Cardiac muscle cell (in vitro differentiated cells and primary cell): ENCODE measurements at places on chromosomes 3 and 15. TPM values are rescaled to one million over a fixed set of nuclear protein-coding genes. Genes with fewer than 3 reads are reported as not detected.

GRCh38 chr15:31263751-31264558, 62.7 kb upstream of the KLF13 start:
- DNase-seq: no peak
- H3K36me3 ChIP-seq: no peaks in the 10 kb centered on the region
- peaks cover 22% of the 10 kb centered on the region for H3K4me1 ChIP-seq
- no peaks in the 10 kb centered on the region for H3K27me3 ChIP-seq
- no peak overlapping the region for H3K4me3 ChIP-seq
- no peak overlapping the region for H3K27ac ChIP-seq

Gene SAMMSON
- total RNA-seq: 0.06 TPM in 1 of 2 replicates, not detected in the other

GRCh38 chr3:120907659-120908029, 361 bp upstream of the STXBP5L start:
- no peak for DNase-seq
- peak overlapping the region; percentile 10 for H3K4me3 ChIP-seq
- no peak overlapping the region for H3K27ac ChIP-seq
- peaks cover 15% of the 10 kb centered on the region for H3K27me3 ChIP-seq
- peaks cover 3% of the 10 kb centered on the region for H3K4me1 ChIP-seq

Gene VWA5B2
- 0.11 TPM in 1 of 2 replicates, not detected in the other for total RNA-seq

Gene ILDR1
- total RNA-seq: 0.30 TPM in 1 of 2 replicates, not detected in the other

GRCh38 chr3:139216958-139217357, 126.9 kb upstream of the MRPS22 start:
- no peak for DNase-seq
- no peak overlapping the region for H3K27ac ChIP-seq
- no peak overlapping the region for H3K4me3 ChIP-seq

- no peak overlapping the region for H3K4me3 ChIP-seq
- no peaks in the 10 kb centered on the region for H3K27me3 ChIP-seq
- no peak overlapping the region for H3K27ac ChIP-seq
- H3K36me3 ChIP-seq: no peaks in the 10 kb centered on the region
Observed at GRCh38 chr3:43394041-43394554, 107.8 kb downstream of the SNRK start.

Gene RTP3
- total RNA-seq: not detected in 2 replicates

DNA sequence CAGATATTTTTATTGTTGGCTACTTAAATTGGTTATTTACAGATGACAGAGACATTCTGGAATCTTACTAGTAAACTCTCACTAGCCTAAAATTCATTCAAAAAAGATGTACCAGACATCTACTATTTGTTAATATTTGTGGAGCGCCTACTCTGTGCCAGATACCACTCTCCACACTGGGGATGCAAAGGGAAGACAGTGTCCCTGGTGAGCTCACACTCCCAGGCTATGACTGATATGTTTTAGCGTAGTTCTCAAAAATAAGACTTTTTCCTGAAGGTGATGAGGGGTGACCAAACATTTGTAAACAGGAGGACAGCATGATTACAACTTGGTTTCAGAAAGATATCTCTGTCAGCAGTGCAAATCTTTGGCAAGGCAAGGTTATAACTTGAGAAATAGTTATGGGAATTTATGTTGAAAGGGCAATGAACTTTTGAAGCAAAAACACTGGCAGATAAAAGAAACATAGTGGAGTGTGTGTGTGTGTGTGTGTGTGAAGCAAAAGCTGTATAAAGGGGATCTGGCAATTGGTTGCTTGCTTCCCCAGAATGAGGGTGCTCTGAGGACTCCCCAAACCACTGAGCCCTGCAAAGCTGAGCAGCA, 51.2 kb downstream of the HACD2 start:
- no peak overlapping the region for H3K27ac ChIP-seq
- no peaks in the 10 kb centered on the region for H3K36me3 ChIP-seq
- H3K27me3 ChIP-seq: no peaks in the 10 kb centered on the region
- H3K4me3 ChIP-seq: no peak overlapping the region

- no peak for DNase-seq
- no peak overlapping the region for H3K4me3 ChIP-seq
- no peaks in the 10 kb centered on the region for H3K36me3 ChIP-seq
- H3K27me3 ChIP-seq: no peaks in the 10 kb centered on the region
- peaks cover 17% of the 10 kb centered on the region for H3K4me1 ChIP-seq
Observed at GRCh38 chr3:195084746-195085145, 186.2 kb downstream of the XXYLT1 start.

DNA sequence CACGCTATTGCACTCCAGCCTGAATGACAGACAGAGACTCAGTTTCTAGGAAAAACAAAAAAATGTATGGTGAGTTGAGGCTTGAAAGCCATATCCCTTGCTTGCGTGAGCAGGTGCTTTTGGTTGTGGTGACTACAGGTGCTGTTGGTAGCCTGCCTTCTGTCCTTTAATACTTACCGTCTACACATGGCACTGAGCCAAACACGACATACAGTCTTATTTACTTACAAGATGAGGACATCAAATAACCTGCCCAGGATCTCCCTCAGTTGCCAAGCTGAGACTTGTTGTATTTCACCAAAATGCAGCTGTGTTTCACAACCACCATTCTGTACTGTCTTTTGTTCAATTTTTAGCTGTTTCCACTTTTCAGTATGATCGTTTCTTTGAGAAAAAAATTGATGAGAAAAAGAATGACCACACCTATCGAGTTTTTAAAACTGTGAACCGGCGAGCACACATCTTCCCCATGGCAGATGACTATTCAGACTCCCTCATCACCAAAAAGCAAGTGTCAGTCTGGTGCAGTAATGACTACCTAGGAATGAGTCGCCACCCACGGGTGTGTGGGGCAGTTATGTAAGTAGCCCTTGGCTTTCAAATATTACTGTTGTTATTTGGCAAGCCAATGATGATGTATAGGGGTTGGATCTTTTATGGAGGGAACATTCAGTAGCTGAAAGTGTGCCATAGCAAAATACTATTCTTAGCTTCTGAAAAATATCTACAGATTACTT, 6.5 kb downstream of the ALAS1 start:
- no peak for DNase-seq
- no peak overlapping the region for H3K27ac ChIP-seq
- H3K4me1 ChIP-seq: no peaks in the 10 kb centered on the region
- H3K4me3 ChIP-seq: no peak overlapping the region
- no peaks in the 10 kb centered on the region for H3K27me3 ChIP-seq

DNA sequence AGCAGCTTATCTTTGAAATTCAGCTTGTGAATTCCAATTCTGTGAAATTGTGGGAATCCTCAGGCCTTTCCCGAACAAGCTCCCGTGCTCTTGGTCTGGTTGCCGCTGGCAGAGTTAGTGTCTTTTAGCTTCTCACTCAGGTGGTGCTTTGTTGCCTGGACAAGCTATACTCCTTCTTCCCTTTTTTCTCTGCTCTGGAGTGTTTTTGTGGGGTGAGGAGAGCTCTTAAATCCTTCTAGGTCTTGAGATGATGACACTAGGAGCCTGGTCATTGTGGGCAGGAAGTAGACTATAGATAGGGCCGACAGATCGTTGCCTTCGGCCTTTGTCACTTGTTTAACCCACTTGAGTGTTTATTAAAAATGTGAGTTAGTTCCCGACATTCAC, 93.8 kb downstream of the SLCO3A1 start:
- H3K4me1 ChIP-seq: peaks cover 48% of the 10 kb centered on the region
- no peaks in the 10 kb centered on the region for H3K36me3 ChIP-seq
- H3K27me3 ChIP-seq: no peaks in the 10 kb centered on the region
- no peak for DNase-seq
- H3K4me3 ChIP-seq: no peak overlapping the region
- H3K27ac ChIP-seq: peak overlapping the region; percentile 85

Gene SLC7A14
- not detected in 2 replicates for total RNA-seq

- no peaks in the 10 kb centered on the region for H3K36me3 ChIP-seq
- H3K4me3 ChIP-seq: no peak overlapping the region
- no peaks in the 10 kb centered on the region for H3K27me3 ChIP-seq
- H3K27ac ChIP-seq: no peak overlapping the region
- DNase-seq: no peak
Observed at GRCh38 chr15:69610858-69611257, 158.2 kb downstream of the RPLP1 start.

DNA sequence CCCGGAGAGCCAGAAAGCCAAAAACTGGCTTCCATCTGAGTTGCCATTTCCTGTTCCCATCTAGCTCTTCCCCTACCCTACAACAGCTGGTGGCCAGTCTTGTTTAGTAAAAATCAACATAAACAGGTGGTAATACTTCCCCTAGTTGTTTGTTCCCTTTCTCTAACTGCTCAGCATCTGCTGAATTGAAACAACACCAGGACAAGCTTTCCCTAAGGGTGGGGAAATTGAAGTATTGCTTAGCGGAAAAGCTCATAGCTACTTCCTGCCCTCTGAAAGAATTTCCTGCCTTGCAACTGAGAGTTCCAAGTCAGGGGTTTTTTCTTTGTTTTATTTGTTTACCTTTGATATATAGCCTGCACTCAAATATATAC, 66.8 kb downstream of the HMG20A start:
- H3K27ac ChIP-seq: peak overlapping the region; percentile 36
- no peak for DNase-seq
- no peaks in the 10 kb centered on the region for H3K27me3 ChIP-seq
- H3K36me3 ChIP-seq: peaks cover 3% of the 10 kb centered on the region
